Ovary (tissue), 10 donors: ENCODE measurements at places on chromosomes 5 and 9.

- DNase-seq: no peak
Measured at GRCh38 chr5:134791580-134791979, 33.0 kb downstream of the DDX46 start.

DNA sequence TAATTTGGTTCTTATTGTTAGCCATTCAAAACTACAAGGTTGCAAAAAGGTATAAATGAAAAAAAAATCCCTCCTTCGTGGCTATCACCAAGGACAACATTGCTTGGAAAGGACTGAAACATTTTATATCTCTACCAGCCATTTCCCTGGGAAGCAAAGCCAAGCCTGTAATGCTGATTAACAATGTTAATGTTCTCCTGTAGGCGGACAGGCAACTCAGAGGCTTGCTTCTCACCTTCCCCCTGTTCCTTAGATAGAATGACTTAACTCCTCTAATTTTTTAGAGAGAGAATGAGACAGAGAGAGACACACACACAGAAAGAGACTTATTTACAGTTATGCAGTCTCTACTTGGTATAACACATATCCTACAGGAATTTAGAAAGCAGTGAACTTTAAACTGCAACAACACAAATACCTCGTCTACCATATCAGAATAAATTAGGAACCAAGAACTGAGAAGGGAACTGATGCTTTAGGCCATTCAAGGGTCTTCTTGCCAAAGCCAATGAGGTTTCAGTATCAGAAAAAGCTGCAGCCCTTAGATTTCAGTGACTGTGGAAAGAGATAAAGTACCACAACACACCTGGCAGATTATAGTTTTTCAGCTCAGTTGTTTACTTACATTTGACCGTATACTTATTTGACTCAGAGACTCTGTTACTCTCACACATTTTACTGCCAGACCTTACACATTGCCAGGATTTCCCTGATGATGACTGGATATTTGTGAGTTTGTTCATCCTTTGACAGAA is 20.9 kb upstream of the MAN2A1 start:
- DNase-seq: no peak

GRCh38 chr5:133433641-133434040 is 178.7 kb downstream of the FSTL4 start:
- no peak for DNase-seq

DNA sequence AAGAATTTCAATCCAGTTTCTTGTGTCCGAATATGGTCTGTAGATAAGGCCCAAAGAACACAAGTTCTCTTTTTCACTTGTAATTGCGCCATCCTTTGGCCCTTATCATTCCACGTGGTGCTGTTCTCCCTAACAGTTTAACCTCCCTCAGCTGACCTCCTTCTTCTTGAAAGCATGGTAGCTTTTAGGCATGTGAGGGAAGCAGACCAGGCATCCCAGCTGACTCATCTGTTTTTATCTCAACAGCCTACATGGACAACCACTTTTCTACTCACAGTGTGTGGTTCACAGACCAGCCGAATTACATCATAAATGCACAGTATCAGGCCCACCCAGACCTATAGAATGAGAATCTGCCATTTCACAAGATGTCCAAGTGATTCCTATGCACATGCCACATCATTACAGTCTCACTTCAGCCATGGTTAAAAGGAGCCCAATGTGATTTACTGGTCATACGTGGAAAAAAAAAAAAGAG is 26.9 kb upstream of the PLIN2 start:
- DNase-seq: peak; percentile 85

DNA sequence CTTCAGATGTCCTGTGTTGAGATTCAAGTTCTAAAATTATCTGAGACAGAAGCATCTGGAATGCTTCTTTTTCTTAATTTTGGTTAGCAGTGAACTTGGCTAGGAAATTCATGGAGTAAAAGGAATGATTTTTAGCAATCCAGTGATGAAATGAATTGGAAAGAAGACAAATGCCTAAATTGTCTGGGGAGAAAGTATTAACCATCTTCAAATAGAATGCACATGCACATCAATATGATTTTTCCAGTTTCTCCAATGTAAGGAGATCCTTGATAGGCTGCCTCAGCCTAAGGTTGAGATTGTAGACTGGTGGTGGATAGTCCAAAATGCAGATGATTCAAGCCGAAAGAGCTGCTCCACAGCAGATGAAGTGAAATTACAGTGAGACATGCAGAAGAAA is 106.7 kb downstream of the PCSK5 start:
- no peak for DNase-seq

DNA sequence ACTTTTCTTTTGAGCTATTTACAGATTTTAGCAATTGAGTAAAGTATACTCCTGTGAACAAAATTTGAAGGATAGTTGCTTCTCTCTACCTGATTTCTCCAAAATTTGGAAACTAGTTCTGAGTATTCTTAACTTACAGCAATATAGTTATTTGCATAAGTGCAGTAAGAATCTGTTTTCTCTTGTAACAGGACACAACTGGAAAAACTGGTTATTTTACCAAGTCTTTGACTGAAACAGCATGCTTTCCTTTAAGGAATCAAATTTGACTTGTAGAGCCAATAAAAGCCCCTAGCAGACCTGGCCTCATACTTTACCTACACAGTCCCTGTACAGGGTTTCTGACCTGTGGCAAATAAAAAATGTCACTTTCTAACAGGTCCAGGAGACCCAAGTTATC is 301.9 kb upstream of the POU5F2 start:
- DNase-seq: no peak

- no peak for DNase-seq
Measured at GRCh38 chr5:148834689-148835088, 8.3 kb downstream of the ADRB2 start.

- DNase-seq: no peak
Measured at GRCh38 chr9:17349831-17350230, 215.0 kb downstream of the CNTLN start.

DNA sequence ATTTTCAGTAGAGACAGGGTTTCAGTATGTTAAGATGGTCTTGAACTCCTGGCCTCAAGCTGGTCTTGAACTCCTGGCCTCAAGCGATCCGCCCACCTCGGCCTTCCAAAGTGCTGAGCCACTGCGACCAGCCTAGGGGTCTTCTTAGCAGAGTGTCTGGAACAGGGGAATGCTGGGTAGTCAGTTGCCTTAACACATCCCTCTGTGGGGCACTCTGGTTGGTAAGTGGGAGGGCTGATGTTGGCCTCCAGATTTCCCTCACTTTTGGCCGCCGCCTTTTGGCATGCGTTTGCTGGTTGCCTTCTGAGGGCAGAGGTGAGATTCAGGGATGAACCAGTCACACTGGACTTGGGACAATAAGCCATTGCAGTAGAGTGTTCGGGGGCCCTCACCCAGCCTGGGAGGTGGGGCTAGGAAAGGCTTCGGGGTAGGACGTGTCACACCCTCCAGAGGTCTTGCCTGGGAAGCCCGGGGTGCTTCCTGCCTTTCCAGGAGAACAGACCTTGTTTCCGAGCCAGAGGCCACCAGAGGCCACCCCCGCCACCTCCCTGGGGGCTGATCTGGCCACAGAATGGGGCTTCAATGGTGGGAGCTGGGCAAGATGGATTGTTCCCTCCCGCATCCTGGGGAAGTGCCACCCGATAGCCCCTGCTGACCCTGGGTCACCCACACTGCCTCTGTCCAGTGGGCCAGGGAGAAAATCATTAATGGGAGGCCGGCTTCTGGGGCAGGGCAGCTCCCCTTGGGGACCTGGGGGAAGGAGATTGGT is 13.3 kb downstream of the FGF18 start:
- DNase-seq: no peak

DNA sequence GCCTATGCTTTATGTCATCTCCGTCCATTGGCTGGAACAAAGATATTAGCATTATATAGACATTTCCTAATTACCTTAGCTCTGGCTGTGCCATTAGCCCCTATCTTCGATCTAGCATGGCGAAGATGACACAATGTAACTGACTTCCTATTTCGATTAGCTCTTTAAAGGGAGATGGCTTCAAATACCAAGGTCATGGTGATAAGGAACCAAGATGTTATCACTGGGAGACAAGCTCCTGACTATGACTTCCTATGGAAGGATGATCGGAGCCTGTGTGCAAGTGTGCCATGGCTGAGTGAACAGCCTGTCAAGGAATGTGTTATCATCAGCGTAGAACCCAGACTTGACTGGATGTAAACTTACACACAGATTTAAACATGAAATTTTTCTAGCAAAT is 602.1 kb downstream of the PSAT1 start:
- DNase-seq: no peak

GRCh38 chr9:110370315-110370714 is 32.7 kb upstream of the TXNDC8 start:
- no peak for DNase-seq

DNA sequence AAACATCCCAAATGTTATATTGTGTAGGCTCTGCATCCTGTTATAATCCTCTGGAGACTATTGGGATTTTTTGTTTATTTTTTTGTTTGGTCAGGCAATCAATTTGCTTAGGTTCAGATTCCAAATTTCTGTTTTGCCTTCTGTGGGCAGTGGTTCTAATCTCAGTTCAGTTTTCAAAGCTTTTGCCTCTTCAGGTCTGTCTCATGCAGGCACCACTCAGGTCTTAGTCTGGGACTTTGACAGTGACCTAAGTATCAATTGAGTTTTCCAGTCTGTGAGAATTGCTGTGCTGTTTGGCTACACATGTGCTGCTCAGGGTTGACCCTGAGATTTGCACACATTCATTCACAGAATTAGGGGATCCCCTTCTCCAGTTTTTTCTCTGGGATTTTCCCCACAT is 14.1 kb downstream of the SNX2 start:
- no peak for DNase-seq

GRCh38 chr5:6498968-6499367 is 50.3 kb downstream of the UBE2QL1 start:
- DNase-seq: no peak

DNA sequence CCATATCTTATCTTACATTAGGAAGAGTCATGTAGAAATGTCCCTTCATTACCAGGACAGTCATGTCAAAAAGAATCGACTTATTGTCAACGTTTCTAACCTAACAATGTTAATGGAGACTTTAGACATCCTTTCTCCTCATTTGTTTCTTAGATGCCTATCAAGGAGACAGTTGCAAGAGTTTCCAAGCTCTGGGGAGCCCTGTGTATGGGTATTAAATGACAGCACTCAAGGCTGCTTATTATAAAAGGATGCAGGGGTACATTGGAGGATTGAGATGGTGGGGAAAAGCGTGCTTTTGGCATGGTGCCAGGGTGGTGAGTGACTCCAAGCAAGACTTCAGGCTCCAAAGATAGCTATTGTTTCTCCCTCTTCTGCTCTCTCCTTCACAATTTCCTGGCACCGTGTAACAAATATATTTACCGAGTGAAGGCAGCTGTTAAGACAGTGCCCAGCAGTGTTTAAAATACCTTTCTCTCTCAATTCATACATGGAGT is 461.3 kb upstream of the CLINT1 start:
- no peak for DNase-seq

GRCh38 chr5:134840811-134841210 is 5.0 kb upstream of the C5orf24 start:
- no peak for DNase-seq

GRCh38 chr5:104088876-104089778 is 526.5 kb upstream of the NUDT12 start:
- DNase-seq: no peak

- no peak for DNase-seq
Measured at GRCh38 chr5:68711293-68712200, 382.3 kb upstream of the SLC30A5 start.

- DNase-seq: no peak
Measured at GRCh38 chr5:80711938-80712337, 57.2 kb upstream of the DHFR start.

DNA sequence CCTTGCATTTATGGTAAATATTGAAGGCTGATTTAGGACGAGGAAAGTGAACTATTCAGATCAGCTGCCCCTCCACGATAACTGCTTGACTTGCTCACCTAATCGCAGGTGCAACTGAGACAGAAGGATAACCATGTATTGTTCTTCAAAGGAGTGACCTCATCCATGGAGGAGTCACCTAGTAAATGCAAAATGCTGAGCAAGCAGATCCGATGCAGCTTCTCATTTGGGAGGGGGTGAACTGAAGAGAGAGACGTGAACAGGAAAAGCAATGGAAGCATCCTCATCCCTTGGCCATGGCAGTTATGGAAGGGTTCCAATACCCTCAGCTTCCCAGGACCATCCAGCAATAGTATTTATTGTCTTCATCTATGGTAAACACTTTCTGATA is 47.5 kb downstream of the RASGRF2 start:
- DNase-seq: no peak

DNA sequence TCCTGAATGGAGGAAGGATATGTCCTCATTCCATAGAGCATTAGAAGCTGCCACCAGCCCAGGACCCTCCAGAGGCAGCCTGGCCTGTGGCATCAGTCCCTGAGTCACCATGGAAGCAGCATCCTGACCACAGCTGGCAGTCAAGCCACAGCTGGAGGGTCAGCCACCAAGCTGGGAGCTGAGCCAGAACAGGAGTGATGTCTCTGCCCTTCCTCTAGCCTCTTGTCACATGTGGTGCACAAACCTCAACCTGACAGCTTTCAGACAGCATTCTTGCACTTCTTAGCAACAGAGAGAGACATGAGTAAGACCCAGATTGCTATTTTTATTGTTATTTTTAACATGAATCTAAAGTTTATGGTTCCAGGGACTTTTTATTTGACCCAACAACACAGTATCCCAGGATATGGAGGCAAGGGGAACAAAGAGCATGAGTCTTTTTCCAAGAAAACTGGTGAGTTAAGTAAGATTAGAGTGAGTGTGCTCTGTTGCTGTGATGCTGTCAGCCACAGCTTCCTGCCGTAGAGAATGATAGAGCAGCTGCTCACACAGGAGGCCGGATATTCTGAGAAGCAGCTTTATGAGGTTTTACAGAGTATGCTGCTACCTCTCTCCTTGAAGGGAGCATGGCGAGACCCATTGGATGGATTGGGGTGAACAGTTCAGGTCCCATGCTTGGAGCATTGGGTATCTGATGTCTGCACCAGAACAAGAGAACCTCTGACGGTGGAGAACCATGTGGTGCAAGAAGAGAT is 13.0 kb upstream of the CYFIP2 start:
- no peak for DNase-seq

DNA sequence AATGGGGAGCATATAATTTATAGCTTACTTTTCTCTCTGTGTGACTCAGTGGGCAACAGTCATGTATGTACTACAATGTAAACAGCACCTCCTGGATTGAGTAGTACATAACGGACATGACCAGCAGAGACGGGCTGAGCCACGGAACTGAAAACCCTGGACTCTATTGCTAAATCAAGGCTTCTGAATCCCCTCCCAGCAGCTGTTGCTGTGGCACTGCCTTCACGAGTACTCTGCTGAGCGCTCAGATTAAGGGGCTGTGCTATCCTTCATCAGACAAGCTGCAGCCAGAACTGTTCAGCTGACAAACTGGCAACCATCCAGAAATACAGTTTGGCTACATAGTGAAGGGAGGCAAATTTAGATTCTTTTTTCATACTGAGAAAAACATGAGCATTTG is 131.3 kb upstream of the CCDC180 start:
- no peak for DNase-seq

- no peak for DNase-seq
Measured at GRCh38 chr5:11719888-11720481, 184.3 kb downstream of the CTNND2 start.

GRCh38 chr5:142736247-142736632 is 33.9 kb upstream of the ARHGAP26 start:
- DNase-seq: no peak

GRCh38 chr9:35826071-35826701 is 2.3 kb downstream of the FAM221B start:
- DNase-seq: no peak

GRCh38 chr9:7844242-7844641 is 44.7 kb upstream of the DMAC1 start:
- DNase-seq: no peak

- DNase-seq: no peak
Measured at GRCh38 chr9:127642082-127642740, 30.1 kb downstream of the STXBP1 start.

- peak; percentile 82 for DNase-seq
Measured at GRCh38 chr5:159209438-159210209, at the start of gene RNF145. TSS of gene RNF145 (minus strand) at chr5:159209553. CDS start at chr5:159203617, 5,936 bp downstream.

- DNase-seq: no peak
Measured at GRCh38 chr9:82036086-82036485, 47.5 kb downstream of the SPATA31D1 start.
